DMS79 treated with DMSO at 0.1 percent for 48 hours (cell line): ENCODE measurements at places on chromosomes 3 and 15.

DNA sequence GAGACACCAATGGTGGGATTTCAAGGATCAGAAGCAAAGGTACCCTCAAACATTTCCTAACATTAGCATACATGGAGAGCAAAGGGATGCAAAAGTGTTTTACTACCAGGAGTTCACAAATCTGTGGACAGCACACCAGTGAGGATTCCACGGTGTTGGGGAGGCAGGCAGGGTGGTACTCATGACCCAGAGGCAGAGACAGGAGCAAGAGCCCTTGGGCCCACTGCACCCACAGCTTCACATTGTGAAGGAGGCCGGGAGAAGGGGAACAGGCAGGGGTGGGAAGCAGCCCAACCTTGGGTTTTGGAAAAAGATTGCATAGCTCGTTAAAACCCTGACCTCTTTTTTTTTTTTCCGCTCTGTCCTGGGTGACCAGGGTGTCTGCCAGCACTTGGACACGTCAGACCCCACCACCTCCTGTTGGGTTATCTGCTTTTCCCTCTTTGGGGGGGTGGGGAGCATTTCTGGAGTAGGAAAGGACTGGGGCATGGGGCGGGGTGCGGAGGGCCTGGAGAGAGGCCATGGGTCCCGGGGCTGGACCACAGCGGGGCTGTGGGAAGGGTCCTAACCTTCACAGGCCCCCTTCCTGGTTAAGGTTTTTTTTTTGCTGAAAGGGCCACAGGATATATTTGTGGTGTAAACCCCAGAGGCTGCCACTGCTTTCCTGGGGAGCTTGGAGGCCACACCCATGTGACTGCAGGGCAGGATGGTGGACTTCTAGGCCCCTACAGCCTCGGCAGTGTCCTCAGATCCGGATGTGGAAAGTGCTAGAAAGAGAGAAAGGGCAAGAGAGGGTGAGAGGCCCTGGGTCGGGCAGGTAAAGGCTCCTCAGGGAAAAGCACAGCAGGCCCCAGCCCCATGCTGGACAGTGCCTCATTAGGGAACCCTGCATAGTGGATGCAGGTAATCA, 12.5 kb downstream of the SH2D7 start:
- no peak for DNase-seq

DNA sequence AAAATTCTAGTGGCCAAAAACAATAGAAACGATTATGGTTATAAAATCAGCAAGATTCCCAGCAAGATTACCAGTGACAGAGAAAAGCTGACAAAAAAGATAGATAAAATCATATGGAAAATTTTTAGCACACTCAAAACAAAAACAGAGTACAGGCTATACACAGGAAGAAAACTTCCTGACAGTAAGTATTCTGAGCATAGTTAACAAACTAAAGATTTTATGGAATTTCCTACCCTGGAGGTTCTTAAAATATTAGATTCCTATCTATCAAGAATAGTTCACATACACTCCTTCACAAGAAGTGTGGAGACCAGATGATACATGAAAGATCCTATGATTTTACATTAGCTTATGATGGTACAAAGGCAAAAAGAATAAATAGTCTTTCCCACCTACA, 50.8 kb downstream of the ZNF148 start:
- DNase-seq, result no peak

GRCh38 chr3:32438596-32439344, 47.1 kb downstream of the CMTM7 start:
- DNase-seq, result no peak

DNA sequence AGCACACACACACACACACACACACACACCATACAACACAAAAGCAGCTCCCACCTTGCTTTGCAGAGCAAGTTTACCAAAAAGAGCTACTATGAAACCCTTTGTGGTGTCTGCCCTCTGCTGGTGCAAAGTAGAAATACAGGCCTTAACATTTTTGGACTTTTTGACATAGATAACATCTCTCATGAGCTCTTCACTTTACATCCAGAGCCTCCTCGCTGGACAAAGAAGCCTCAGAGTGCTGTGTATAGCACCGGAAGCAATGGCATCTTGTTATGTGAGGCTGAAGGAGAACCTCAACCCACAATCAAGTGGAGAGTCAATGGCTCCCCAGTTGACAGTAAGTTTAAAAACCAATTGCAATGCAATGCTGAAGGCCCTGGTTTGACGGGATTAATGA, 157.9 kb downstream of the CHL1 start:
- DNase-seq, result peak; percentile 33

DNA sequence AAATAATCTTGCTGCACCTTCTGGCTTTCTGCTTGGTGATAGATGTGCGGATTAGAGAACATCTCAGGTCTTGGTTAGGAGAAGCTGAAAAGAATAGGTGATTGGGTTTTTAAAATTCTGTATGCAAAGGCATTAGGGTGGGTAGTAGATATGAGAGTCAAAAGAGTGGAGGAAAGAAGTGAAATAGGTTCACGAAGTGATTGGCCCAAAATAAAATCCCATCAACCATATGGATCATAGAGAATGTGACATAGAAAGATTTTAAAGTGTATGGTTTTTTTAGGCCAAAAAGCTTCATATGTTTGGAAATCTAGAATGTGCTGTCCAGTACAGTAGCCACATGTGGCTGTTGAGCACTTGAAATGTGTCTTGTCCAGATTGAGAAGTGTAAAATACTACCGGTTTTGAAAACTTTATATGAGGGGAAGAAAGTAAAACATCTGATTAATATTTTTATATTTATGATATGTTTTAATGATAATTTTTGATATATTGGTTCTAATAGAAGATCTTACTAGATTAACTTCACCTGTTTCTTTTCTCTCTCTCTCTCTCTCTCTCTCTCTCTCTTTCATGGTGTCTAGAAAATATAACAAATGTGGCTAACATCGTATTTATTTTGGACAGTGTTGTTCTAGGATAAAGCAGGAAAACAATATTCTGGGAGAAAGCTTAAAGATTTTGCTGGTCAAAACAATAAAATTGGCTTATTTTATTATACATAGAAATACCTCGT, 2.9 kb downstream of the MBNL1 start:
- DNase-seq, result no peak

DNA sequence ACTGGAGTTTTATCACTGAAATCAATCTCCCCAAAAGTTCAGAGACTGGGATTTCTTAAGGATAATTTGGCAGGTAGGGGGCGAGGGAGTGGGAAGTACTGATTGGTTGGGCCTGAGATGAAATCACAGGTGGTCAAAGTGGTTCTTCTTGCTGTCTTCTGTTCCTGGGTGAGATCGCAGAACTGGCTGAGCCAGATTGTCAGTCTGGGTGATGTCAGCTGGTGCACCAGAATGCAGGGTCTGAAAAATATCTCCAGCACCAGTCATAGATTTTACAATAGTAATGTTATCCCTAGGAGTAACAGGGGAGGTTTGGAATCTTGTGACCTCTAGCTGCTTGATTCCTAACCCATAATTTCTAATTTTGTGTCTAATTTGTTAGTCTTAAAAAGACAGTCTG, 86.7 kb upstream of the SLC25A36 start:
- DNase-seq, result no peak

DNA sequence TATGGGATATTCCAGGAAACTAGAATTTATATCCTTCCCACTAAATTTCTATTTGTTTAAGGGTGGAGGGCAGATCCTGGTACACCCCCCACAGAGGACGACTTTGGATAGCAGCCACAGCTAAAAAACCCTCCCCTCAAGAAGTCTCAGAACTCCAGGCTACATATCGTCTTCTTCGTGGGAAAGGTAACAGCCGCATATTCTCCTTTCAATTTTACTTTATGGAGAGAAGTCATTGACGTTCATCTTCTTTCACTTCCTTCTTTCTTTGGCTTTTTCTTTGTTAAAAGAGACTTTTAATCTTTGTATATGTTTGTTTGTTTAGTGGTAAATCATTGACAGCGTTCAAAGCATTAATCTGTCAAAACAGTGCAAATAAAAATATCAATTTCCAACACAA, 36.3 kb downstream of the TRIP4 start:
- DNase-seq, result no peak

DNA sequence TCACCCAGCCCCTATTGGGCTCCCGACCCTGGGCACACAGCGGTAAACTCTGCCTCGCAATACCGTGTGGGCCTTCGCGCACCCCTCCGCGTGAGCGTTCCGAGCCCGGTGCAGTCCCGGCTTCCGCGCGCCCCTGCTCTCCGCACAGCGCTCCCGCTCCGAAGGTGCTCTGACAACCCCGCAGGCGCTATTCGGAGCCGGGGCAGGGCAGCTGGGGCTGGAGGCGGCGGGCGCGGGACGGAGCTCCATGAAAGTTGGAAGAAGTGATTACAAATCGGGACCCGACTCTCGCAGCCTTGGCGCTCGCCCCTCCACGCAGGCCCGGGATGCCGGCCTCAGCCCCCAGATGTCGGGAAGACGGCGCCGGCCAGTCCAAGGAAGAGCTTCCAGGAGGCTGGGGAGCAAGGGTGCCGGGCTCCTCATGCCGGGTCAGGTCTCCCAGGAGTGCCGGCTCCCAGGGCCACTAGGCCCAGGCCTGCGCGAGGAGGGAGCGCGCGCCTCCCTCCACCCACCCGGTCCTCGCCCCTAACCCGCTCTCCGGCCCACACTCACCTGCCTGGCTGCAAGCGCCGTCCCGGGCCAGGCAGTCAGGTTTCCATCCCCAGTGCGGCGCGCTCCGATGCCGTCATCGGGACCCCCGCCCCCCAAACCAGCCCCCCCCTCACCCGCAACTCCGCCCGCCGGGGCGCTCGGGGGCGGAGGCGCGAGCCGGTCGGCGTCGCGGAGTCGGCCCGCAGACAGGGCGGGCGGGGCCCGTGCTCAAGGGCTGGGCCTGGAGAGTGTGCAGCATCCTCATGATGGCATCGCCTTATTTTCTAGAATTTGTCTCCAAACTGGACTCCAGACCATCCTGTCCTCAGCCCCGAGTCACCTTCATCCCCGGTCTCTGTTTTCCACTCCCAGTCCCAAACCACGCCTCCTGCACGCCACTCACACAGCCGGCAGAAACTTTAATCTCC, at the start of gene KIF7:
Gene KIF7, minus strand, starts transcription at position 621 of the 959 bp plus-strand sequence. CDS start 2,537 bp downstream, outside the sequence.
- DNase-seq, result no peak

DNA sequence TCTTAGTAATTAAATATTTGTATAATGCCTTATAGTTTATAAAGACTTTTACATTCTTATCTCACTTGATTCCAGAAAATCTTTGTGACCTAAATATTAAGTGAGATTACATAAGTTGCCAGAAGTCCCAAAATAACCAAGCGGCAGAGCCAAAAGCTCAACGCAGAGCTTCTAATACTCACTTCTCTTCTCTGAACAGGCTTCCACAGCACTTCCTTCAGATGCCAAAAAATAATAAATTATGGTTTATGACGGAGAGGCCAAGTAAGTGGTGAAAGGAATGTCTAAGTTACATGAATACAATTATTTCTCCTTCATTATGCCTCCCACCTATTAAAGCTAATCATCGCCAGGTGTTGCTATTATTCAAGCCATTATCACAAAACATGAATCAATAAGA, 110.3 kb downstream of the GBE1 start:
- no peak for DNase-seq

GRCh38 chr15:95019907-95020306, 788.5 kb downstream of the MCTP2 start:
- DNase-seq, result no peak

DNA sequence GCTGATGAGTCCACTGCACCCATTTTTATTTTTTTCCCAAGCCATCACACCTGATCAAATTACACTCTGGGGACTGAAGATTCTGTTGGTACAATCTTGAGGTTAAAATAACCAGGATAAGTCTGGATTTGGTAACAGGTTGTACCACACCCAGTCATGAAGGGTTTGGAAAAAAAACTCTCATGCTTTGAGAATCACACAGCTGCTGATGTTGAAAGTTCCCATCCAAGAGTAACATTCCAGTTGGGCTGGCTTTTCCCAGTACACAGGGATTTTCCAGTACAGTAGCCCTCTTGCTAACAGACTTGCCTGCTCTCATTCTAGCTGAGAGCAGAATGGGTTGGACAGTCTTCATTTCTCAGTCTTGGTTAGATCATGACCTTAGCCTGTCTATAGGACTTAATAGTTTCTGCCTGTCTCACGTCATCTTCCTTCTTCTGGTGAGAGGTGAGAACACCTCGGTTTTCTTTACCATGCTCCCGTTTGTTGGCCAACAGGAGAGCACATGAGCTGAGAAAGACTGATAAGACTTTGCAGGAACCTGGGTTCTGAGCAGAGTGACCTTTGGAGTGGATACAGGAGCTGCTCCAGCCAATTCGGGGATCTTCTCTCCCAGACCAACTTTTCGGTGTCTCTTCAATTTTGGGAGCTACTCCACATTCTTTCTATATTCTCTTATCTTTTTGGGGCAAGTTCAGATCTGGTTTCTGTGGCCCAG, 300.1 kb upstream of the LYSMD4 start:
- DNase-seq, result no peak

DNA sequence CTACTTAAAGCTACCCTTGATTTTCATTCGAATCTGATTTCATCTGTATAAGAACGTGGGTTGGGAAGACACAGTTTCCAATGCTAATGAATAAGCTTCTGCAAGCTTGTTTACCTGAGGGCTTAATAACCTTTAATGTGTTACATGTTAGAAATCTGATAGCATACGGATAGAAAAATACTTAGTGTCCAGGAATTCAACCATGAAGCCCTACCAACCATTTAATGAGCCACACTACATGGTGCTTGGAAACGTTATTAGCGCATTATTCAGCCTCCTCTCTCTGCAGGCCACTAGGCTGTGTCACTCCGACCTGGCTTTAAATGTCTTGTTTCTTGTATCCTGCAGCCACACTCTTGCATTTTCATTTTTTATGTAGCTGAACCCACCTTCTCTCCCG, 1.6 kb downstream of the FAM81A start:
- DNase-seq, result peak; percentile 1

DNA sequence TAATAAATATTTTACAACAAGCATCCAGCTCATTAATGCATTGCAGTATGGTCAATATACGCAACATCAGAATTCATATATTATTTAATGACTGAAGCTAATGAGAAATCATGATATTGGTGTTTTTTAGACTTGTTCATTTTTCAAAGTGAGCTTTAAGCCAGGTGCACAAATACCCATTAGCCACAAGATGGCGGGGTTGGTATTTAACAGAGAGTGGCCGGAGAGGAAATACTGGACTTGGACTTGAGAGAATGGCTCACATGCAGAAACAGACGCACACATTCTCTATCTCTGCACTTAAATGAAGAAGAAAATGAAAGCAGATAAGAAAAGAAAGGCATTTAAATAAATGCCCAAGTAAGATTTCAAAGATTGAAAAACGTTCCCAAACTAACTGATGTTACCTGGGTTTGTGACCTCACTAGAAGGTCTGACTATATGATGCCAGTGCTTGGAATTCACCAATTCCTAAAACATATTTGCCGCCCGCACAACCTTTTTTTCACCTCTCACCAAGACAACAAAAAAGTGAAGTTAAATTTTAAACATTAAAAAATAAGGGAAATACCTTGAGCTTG, 21.2 kb upstream of the CRBN start:
- DNase-seq, result peak; percentile 27

DNA sequence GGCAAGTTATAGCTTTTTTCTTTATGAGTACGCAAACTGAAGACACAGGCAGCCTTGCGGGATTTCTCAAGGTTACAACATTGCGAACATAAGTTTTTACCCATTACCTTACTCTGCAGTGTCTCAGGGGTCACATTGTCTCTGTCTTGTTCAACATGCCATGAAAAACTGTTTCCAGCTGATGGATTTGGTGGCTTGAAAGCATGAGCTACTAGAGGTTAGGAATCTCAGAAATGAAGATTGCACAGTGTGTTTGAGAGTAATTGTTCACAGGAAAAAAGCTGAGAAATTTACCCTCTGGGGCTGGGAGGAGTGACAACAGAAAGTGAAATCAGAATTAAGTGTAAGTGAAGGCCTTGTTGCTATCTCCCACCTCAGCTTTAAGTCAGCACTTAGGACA, 568.6 kb downstream of the TAFA4 start:
- DNase-seq, result no peak
